ENCODE measurements at places on chromosomes 7 and 10. TPM values are rescaled to one million over a fixed set of nuclear protein-coding genes. Genes with fewer than 3 reads are reported as not detected.
A peak's percentile ranks its signal among the peaks of the same experiment; 100 is the strongest.

The NME8 gene
- total RNA-seq, result not detected

The ASIC3 gene
- total RNA-seq, result 3.6 TPM

- no peak overlapping the region for H3K4me3 ChIP-seq
- H3K27me3 ChIP-seq, result no peaks in the 10 kb centered on the region
- no peaks in the 10 kb centered on the region for H3K36me3 ChIP-seq
- H3K27ac ChIP-seq, result no peak overlapping the region
- DNase-seq, result no peak
- no peaks in the 10 kb centered on the region for H3K4me1 ChIP-seq
Measured at GRCh38 chr10:120572307-120572706, 115.3 kb downstream of the PLPP4 start.

The BTBD16 gene
- total RNA-seq, result not detected

DNA sequence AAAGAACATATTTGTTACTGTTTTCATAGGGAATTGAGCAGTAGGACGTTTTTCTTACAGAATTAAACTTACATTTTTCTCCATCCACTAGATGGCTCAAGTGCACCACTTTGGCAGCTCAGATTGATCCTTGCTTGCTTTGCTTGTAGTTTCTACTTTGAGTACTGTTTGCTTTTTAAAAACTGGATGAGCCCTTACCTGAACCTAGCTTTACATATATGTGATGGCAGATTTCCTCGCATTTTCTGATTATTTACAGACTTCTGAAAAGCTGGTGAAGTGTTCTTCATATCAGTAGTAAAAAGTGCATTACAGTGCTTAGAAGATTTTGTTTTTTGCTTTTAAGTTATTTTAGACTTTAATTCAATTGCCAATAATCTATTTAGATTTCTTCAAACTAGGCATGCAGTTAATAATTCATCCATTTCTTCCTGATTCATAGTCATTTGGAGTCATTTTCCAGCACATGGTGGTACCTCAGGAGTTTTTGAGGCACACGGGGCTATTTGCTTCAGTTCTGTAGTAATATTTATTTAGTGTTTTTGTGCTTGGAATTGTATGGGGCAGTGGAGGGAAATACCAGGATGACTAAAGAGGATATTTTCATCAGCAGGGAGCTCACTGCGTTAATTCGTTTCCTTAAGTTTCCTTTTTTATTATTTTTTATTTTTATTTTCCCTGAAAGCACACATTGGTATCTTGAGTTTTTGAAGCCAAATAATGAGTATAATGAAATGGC, 57.3 kb downstream of the MAPK8 start:
- no peak overlapping the region for H3K27ac ChIP-seq
- H3K27me3 ChIP-seq, result no peaks in the 10 kb centered on the region
- H3K4me1 ChIP-seq, result peaks cover 56% of the 10 kb centered on the region
- DNase-seq, result no peak
- no peaks in the 10 kb centered on the region for H3K36me3 ChIP-seq

The TTYH3 gene
- 37.5 TPM for total RNA-seq

The SRRM3 gene
- 1.0 TPM for total RNA-seq

GRCh38 chr7:55212838-55213237, 152.3 kb upstream of the LANCL2 start:
- no peaks in the 10 kb centered on the region for H3K36me3 ChIP-seq
- no peaks in the 10 kb centered on the region for H3K27me3 ChIP-seq
- H3K27ac ChIP-seq, result no peak overlapping the region
- H3K4me1 ChIP-seq, result no peaks in the 10 kb centered on the region

The SH2D4B gene
- not detected for total RNA-seq

- peak; percentile 84 for DNase-seq
- no peaks in the 10 kb centered on the region for H3K36me3 ChIP-seq
- H3K27ac ChIP-seq, result peak overlapping the region; percentile 77
Measured at GRCh38 chr10:88232029-88232895, 350.9 kb downstream of the RNLS start.

The AEBP1 gene
- total RNA-seq, result 21.3 TPM

Measured in heart right ventricle (tissue), 16 donors.